ENCODE measurements at places on chromosomes 7 and 10.

- DNase-seq = no peak
These were observed 290.2 kb downstream of the C7orf25 start for GRCh38 chr7:42621543-42622219.

GRCh38 chr10:121644501-121644900, 46.3 kb upstream of the FGFR2 start:
- DNase-seq = no peak

DNA sequence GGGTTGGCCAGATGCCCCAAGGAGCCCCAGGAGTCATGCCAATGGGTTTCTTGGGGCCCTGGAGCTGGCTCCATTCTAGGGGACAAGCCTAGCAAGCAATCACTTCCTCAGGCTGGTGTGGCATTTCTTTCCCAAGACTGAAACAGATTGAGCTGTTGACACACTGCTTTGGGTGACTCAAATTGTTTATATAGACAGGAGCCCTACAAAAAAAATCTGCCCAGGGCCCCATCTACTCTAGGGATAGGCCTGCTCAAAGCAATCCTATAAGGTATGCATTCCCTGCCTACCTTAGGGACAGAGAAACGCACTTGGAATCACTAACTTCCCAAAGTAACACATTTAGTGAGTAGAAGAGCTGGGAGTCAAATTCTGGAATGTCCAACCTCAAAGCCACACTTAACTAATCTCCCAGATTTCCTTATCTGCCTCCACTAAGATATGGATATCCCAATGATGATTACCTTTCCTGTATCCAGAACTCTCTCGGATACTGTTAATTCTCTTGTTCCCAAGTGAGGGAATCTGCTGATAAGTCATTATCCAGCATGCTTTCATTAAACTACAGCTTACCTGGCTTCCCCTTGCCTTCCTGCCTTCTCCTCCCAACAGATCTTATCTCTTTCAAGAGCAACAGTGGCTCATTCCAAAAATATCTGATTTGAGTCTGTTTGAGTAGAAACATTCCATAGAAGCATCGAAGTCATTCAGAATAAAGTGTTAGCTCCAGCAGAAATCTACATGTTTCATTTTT, 3.1 kb downstream of the ABLIM1 start:
- DNase-seq = no peak

DNA sequence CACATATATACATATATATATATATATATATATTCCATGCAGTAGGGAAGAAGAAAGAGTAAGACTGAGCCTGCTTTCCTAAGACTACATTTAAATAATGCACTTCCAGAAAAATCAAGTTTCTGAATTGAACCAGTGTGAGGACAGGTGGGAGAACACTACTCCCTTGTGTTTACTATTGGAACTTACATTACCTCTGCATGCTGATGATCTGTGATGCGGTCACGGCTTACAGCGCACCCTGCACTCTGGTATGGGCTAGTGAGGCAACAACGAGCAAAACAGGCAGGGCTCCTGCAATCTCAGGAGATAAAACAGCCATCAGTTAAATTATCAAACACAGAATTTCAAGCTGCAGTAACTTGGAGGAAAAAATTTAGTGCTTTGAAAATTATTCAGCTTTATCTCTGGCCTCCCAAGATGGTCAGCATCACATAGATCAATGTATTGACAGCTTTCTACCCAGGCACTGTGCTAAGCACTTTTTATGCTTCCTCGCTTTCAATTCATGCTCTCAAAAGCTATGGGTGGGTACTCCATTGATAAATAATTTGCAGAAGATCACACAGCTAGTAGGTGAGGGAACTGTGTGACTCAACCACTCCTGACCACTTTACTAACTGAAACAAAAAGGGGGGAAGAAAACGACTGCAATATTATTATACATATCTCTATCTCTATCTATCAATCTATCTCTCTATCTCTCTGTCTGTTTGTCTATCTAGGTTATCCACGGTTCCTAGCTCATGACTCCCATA, 20.5 kb upstream of the SLC16A12 start:
- no peak for DNase-seq

DNA sequence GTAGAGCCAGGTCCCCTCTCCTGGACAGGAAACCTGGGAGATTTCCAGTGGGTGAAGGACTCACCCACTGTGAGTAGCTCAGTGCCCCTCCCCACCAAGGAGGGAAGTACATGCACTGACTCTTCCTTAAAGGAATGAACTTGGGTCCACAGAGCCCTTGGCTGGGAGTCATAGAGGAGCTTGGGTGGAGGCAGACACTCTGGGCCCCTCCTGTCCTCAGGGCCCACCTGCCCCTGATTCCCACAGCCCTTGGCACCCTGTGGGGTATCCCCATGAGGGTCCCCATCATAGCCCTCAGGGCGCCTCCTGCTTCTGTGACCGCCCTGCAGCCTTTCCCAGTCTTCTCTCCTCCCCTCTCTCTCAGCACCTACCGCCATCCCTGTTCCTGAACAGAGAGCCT, 3.7 kb downstream of the EN2 start:
- no peak for DNase-seq

GRCh38 chr10:49139846-49140195, 6.0 kb upstream of the FAM170B start:
- DNase-seq = no peak

GRCh38 chr7:1531263-1531978, 919 bp downstream of the MAFK start:
- no peak for DNase-seq

GRCh38 chr10:19958787-19959186, 142.6 kb downstream of the PLXDC2 start:
- DNase-seq = no peak

DNA sequence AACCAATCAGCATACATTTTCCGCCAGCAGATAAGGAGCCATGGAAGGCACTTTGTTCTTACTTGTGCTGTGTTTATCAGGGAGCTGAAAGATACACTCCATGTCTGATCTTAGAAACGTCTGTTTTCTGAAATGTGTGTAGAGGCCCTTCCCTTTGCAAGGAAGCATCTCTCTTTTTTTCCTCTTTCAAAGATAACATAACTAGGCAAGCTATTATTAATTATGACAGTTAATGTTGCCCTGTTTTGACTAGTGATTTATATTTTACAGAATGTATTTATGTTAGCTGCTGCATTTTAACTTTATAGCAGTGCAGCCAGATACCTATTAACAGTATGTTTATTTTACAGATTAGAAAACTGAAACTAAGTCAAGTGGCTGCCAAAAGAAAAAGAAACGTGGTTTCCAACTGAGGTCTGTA, 683.2 kb upstream of the IGFBP3 start:
- DNase-seq = no peak
